ENCODE measurements at places on chromosomes 6 and 20.

- DNase-seq: no peak
These were observed 118.1 kb upstream of the PRDM1 start for GRCh38 chr6:105967917-105968602.

- DNase-seq: no peak
These were observed 12.1 kb upstream of the THEMIS start for GRCh38 chr6:127912914-127913313.

- no peak for DNase-seq
These were observed 136.3 kb downstream of the MRPL14 start for GRCh38 chr6:43990627-43991619.

GRCh38 chr20:51898788-51899187, 96.5 kb upstream of the SALL4 start:
- no peak for DNase-seq

- no peak for DNase-seq
These were observed 78.3 kb downstream of the STXBP5 start for GRCh38 chr6:147282566-147282959.

GRCh38 chr6:50663806-50664205, 49.5 kb upstream of the TFAP2D start:
- DNase-seq: no peak

- DNase-seq: no peak
These were observed 293.7 kb upstream of the TCF21 start for GRCh38 chr6:133595111-133595761.

GRCh38 chr6:22964334-22964733, 395.0 kb downstream of the HDGFL1 start:
- DNase-seq: no peak

- DNase-seq: no peak
These were observed 17.4 kb downstream of the EZR start for GRCh38 chr6:158801655-158802294.

DNA sequence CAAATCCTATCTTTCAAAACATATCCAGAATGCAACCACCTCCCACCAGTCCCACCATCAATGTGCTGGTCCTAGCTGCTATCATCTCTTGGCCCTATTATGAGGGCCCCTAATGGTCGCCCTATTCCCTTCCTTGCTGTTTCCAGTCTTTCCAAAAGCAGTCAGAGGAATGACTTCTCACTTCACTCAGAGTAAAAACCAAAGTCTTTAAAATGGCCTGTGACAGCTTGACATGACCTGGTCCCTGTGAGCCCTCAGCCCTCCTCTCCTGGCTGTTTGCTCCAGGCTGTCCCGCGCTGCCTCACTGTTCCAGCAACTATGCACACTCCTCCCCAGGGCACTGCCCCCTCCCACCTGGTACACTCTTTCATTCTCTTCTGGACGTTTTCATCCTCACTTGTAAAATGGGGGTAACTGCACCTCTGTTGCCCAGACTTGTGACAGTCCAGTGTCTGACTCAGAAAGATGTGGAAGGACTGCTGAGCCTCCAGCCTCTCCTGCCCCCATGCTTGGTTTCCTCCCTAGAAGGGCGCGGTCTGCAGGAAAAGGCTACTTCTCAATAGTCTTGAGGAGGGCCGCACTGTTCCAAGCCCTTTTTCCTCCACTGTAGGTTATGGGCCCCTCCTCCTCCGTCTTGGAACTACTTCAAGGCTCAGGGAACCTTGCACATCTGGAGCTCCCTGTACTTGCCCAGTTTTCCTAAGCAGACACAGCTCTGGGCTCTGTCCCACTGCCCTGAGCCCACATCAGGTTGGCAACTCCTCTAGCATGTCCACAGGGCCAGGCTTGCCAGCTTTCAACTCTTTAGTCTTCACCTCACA, 64.7 kb downstream of the MYH7B start:
- DNase-seq: no peak

DNA sequence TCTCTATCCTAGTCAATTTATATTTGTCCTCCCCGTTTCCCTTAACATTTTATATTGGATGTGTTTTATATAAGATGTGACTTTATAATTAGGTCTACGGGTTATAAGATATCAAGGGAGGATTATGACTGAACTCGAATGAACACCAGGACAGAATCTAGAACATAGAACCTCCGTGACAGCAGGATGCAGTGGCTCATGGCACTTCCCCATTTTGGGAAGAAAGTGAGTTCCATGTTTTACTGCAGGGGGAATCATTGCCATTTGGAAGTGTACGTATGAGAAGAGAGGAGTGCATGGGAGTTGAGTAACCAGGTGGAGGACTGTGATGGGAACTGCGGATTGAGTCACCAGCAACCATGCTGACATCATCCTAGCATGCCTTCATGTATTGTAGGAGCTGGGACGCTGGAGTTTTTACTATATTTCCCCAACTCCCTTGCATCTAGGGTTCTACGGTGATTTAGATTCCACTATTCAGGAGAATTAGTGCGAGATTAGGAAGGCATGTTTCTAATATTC, 56.1 kb upstream of the FOXC1 start:
- DNase-seq: no peak

DNA sequence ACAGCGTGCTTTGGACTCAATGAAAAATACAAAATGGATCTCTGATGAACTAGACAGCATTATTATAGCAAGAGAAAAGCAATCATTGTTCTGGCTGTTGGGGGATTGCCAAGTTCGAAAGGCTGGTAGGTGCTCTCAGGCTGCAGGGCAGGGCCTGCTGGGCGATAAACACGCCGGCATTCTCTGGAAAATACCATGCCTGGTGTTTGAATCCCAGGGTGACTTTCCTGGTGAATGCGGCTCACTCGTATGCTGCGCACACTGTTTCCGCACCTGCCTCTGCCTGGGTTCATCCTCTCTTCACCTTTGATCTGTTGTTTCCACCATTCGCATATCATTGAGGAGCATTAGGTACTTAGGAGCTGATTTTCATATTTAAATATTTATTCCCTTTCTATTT, 37.4 kb downstream of the GCNT2 start:
- no peak for DNase-seq

GRCh38 chr6:104566411-104566810, 293.3 kb downstream of the HACE1 start:
- no peak for DNase-seq

GRCh38 chr20:48770700-48771442, 56.9 kb downstream of the PREX1 start:
- DNase-seq: no peak

DNA sequence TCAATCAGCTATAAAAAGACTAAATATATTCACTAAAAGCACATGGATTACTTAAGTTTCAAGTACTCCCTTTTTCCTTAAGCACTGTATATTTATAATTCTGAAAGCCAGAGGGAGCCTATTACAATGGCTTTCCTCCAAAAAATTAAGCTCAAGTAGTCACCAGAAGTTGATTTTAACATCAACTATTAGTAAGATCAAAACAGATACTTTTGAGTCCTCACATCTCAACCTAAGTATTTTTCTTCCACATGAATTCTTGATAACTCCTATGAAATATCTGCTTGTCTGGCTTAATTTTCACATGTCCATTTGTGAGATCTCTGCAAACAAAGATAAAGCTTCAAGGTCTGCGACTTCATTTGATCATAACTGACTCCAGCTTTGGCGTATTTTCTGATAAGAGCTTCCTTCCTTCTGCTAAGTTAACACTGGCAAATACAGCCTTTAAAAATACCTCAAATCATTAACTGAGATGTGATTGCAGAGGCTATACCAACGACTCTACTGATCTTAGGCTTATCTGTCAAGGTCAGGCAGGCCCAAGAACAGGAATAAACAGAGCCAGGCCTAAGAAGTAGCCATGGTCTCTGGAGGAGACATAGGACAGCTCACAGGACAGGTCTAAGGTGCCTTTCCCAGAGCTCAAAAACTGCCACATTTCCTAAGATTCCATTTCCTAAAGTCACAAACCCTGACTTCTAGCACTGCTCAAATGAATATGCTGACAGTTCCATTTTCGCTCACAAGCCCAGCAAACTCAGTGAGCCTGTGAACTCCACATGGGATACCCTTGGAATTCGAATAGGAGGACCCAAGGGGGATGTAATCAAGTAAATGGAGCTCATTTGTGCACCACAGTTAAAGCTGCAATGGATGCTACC, 10.0 kb downstream of the SNX5 start:
- DNase-seq: no peak

DNA sequence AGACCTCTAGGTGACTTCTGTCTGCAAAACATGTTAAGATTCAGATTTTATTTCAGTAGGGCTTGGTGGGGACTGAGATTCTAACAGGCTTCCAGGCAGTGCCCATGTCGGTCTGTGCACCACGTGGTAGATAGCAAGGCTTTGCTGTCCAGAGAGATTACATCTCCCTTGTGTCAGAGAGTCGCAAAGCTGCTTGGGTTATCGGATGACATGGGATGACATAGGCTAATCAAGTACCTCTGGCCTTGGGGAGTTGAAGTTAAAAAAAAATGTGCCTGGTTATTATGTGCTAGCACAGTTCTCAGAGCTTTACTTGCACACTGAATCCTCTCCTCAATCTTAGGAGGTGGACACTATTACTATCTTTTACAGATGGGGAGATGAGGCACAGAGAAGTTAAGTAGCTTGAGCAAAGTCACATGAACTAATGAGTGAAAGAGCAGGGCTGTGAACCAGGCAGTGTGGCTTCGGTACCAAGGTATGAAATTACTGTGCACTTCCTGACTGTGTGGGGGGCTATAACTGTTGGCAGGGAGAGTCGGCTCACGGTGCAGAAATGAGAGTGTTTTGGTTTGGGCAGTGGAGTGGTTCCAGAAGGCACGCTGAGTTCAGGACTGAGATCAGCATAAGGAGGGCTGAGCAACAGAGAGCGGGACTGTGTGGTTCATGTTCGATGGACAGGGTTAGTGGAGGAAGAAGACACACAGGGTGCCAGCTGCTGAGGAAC, 41.1 kb downstream of the FARS2 start:
- DNase-seq: no peak

GRCh38 chr6:166563200-166563599, 23.3 kb downstream of the RAMACL start:
- no peak for DNase-seq

- no peak for DNase-seq
These were observed 53.3 kb downstream of the CAP2 start for GRCh38 chr6:17446713-17447112.

DNA sequence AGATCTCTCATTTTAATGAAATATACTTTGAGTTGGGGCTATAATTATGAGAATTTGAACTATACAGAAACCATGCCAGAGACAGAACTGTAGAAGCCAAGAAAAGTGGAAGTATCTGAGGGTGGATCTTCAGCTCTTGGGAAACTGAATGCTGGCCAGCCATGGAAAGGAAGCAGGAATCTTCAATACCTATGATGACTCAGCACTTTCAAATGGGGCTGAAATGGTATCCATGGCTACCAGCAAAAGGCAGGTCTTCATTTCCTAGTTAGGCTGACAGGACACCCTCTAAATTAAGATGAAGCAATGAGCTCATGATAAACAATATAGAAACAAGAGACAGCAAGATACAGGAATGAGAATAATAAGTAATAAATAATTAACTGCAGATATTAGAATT, 171.3 kb downstream of the COL21A1 start:
- no peak for DNase-seq

DNA sequence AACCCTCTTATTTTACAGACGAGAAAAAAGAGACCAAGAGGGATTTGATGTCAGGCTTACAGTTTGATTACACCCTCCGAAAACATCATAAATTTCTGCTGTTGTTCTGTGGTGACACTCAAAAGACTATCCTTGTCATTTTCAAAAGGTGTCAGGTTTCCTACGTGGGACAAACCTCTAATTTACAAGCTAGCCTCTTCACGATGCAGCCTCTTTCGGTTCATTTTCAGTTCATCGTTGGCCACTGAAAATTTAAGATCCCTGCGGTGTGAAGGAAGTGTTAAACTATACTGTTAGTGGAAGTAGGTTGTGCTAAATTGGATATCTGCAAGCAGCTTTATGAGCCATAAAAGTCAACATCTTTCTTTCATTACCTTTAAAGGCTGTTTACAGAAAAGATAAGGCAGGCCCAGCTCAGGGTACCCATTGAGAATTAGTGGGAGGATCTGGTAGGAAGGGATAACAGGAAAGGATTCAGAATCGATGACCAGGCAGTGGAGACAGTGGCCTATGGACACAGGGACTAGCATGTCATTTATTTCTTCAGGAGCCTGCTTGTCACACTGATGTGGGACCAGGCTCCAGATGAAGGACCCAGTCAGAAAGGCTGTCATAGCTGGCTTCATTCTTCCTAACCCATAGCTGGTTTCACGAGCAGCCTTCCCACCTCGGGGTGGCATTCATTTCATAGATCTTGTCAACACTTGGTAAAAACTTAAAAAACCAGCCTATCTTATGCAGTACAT, 329.1 kb upstream of the SOX4 start:
- DNase-seq: no peak

GRCh38 chr6:14726816-14727493, 518.9 kb upstream of the JARID2 start:
- no peak for DNase-seq

GRCh38 chr6:344816-345340, 46.7 kb upstream of the IRF4 start:
- peak; percentile 24 for DNase-seq

DNA sequence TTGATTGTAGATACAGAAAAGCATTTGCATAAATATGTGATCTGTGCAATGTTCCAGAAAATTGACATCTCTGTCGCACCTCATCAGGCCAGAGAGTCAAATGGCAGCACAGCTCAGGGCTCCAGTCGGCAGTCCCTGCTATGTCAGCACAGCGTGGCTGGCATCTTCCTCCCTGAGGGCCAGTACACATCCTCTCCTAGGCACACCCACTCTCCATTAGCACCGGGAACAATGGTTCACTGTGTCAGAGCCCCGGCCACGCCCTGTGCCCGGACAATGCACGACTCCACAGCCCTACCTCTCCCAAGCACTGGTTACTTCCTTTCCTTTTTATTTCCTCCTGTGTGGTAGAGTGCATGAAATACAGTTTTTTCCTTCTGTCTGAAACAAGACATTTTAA, 114.9 kb downstream of the FOXC1 start:
- DNase-seq: no peak

DNA sequence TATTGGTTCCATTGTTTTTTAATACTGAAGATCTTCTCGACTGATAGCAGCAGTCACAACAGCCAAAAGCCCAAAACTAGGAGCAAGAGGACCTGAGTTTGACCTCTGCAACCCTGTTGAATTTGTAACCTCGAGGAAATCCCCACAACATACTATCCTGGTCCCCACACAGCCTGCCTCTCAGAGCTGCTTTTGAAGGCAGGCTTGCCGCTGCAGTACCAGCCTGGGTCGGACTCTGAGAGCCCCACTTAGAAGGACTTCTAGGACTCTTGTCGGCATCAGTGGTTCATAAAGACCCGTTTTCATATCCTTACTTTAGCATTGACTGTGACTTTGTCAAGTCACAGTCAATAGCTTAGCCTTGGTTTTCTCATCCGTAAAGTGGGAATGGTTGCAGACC, 49.3 kb downstream of the EBF4 start:
- DNase-seq: no peak

- DNase-seq: no peak
These were observed 63.3 kb downstream of the FOXO3 start for GRCh38 chr6:108623995-108624394.

- no peak for DNase-seq
These were observed 3.9 kb upstream of the LAMA5 start for GRCh38 chr20:62370807-62371587.

DNA sequence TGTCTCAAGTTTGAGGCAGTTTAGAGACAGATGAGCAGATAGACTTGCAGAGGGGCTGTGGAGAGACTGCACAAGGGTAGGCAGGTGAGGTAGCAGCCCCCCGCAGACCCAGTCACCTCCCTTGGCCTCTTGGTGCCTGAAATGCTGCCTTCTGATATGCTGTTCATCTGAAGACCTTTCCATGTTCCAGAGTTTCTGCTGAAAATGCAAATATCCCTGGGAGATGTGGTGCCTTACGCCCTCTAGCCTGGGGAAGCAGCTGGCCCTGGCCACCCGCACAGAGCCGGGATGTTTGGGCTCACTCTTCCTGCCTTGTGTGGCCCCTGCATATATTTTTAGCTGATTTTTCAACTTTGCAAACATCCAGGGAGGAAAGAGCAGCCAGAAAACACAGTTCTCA, 51.4 kb downstream of the TMEM242 start:
- no peak for DNase-seq

Measured in AG04449 (cell line).